Activated gamma-delta T cell (primary cell): ENCODE measurements at places on chromosomes 7 and 10.
A peak's percentile ranks its signal among the peaks of the same experiment; 100 is the strongest.

DNA sequence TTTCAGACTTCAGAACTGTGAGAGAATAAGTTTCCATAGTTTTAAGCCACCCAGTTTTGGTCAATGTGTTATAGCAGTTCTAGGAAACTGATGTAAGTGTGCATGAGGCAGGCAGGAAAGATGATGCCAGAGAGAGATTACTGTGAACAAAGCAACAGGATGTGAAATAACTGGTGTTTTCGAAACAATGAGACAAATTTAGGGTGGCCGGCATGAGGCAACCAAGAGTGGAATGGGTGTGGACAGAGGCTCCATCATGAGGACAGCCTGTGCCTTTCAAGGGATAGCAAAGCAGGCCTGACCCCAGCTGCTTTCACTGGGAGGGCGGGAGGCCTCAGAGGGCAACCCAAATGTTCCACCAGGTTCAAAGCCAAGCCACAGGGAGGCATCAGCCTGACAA is 67.3 kb upstream of the UCN3 start:
- DNase-seq = no peak

DNA sequence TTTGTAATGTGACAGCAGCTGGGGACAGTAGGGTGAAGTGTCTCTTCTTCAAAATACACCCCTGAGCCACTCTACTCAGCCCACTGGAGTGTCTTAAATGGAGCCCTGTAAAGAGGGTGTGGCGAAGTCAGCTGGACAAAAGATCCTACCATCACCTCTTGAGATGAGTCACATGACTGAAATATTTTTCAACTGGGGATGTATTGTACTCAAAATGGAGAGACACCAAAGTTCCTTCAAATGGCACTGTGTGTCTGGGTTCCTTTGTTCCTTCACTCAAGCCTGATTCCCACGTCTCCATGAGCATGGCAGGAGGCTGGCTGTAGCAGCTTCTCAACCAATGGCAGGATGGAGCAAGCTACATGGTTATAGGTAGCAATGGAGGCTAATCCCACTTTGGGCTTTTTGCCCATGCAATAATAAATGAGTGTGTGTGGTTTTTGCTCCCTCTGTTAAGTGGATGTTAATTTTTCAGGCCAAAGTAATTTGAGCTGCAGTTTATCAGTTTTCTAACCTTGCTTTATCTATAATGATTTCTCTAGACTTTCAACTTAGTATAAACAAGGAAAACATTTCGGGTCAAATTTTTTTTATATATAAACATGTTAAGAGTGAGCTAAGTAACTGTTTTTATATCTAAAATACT is 68.2 kb downstream of the CLEC2L start:
- DNase-seq = no peak

DNA sequence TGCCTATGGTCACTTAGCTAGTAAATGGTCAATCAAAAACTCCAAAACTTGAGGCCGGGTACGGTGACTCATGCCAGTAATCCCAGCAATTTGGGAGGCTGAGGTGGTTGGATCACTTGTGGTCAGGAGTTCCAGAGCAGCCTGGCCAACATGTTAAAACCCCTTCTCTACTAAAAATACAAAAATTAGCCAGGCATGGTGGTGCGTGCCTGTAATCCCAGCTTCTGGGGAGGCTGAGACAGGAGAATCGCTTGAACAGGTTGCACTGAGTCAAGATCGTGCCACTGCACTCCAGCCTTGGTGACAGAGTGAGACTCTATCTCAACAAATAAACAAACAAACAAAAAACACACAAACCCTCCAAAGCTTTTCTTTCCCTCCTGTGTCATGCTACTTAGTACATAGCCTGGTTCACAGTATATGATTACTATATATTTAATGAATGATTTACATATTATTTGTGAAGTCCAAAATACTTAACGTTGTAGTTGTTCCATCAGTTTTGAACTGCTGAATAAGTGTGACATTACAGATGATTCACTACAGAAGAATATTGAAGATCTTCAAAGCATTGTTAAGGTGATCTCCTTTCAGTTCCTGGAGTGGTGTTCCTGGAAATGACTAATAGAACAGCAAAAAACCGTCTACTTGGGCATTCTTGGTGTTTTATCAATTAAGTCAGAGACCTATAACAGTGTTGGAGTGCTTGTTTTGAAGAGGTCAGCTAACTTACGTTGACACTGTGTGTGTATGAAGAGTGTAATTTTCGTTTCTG is 72.9 kb downstream of the ADK start:
- DNase-seq = no peak

DNA sequence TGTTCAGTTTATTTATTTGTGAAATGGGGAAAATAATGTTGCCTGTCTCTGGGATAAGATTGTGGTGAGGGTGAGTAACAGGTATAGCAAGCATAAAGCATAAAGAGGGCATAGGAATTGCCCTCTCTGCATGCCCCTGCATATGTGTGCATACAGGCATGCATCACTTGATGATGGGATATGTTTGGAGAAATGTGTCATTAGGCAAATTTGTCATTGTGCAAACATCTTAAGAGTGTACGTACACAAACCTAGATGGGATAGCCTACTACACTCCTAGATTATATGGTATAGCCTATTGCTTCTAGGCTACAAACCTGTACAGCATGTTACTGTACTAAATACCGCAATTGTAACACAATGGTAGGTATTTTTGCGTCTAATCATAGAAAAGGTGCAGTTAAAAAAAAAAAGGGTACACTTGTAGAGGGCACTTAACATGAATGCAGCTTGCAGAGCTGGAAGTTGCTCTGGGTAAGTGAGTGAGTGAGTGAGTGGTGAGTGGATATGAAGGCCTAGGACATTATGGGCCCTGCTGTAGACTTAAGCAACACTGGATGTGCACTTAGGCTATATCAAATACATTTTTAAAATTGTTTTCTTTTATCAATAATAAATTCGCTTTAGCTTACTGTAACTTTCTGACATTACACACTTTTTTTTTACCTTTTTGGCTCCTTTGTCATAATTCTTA is 386.5 kb upstream of the ANKRD30A start:
- no peak for DNase-seq

- DNase-seq = no peak
Measured at GRCh38 chr10:121667948-121668313, 69.7 kb upstream of the FGFR2 start.

DNA sequence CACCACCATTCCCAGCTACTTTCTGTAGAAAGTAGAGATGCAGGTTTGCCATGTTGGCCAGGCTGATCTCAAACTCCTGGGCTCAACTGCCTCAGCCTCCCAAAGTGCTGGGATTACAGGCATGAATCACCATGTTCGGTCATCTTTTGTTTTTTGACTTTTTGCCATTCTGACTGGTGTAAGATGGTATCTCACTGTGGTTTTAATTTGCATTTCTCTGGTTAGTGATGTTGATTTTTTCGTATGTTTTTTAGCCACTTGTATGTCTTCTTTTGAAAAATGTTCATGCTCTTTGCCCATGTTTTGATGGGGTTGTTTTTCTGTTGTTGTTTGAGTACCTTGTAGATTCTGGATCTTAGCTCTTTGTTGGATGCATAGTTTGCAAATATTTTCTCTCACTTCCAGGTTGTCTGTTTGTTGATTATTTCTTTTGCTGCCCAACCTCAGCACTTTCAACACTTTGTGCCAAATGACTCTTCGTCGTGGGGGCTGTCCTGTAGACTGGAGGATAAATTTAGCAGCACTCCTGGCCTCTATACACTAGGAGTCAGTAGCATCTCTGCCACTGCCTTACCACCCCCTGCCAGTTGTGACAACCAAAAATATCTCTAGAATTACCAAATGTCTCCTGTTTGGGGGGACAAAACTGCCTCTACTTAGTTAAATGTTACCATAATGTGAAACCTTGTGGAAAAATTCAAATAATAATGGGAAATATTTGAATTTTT is 6.5 kb upstream of the CPED1 start:
- DNase-seq = no peak

GRCh38 chr7:13017333-13017857 is 330.0 kb downstream of the ARL4A start:
- DNase-seq = no peak

- no peak for DNase-seq
Measured at GRCh38 chr7:14504134-14504533, 398.4 kb downstream of the DGKB start.

DNA sequence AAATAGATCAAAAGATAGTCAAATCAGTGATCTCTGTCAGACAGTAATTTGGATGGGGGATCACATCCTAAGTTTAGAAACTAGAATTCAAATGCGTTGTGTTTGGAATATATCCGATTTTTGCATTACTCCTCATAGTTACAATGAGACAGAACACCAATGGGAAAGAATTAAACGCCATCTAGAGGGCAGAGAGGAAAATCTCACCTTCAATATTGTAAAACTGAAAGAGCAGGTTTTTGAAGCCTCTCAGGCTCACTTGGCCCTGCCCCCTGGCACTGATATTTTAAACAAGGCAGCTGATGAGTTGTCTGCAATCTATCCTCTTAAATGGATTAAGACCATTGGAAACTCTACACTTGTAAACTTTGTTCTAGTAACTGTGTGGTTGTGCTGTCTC is 17.7 kb downstream of the FRG2B start:
- no peak for DNase-seq

GRCh38 chr7:37031571-37032257 is 307.4 kb upstream of the AOAH start:
- DNase-seq = no peak

GRCh38 chr7:322111-322671 is 32.2 kb downstream of the FOXL3 start:
- peak; percentile 69 for DNase-seq

DNA sequence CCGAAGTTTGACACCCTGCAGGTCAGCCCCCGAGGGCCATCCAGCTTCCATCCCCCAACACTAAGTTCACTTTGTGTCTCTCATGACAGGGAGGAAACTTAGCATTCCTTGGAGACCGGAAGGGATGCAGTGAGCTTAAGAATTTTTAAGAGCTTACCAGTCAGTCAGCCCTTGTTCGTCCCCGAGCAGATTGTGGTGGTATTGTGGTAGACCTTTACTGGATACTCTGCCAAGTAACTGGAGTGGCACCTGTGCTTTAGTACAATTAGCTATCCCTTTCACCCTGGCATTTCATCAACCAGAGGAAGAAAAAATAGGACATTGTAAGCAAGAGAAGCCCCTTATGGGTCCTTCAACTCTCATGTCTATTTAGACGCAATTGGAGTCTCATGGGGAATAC is 74.8 kb downstream of the NSUN6 start:
- DNase-seq = no peak

- no peak for DNase-seq
Measured at GRCh38 chr10:118764195-118764594, 9.4 kb upstream of the CACUL1 start.

DNA sequence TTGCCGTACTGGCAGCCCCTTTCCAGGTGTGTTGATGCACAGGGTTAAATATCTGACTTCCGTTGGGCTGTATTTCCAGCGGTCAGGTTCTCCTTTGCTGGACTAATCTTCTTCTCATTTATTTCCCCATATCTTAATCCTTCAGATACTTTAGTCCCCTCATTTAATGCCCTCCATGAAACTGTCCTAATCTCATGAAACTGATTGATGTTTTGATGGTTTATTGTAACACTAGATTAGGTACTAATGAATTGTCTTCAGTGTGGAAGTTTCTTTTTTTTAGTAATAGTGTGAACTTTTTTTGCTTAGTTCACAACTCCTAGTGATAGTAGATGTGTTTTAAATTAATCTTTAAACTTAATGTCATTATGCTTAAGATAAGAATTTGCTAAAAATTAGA is 6.3 kb downstream of the CUL1 start:
- no peak for DNase-seq

DNA sequence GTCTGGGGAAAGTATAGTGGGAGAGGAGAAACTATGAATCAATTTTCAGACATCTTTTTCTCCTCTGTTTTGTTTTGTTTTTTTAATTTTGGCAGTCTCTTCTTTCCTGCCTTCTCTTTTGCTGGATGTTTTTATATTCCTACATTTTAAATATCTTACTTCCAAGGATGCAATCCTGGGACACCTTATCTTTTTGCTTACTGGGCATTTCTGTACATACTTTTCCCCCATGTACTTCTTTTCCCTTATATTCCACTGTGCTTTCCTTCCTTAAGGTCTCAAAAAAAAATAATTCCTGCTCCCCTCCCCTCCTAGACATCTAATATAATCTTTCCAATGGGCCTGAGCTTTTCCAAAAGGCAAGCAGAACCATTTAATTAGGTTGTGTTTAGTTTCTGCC is 701.1 kb downstream of the NRG3 start:
- DNase-seq = no peak

DNA sequence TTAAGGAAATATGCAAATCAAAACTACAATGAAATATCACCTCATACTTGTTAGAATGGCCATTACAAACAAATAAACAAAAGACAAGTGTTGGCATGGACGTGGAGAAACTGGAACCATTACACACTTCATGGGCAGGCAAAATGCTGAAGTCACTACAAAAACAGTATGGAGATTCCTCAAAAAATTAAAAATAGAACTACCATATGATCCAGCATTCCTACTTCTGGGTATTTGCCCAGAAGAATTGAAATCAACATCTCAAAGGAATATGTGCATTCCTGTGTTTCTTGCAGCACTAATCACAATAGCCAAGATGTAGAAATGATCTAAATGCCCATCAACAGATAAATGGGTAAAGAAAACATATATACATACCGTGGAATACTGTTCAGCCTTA is 83.6 kb downstream of the NRCAM start:
- no peak for DNase-seq

DNA sequence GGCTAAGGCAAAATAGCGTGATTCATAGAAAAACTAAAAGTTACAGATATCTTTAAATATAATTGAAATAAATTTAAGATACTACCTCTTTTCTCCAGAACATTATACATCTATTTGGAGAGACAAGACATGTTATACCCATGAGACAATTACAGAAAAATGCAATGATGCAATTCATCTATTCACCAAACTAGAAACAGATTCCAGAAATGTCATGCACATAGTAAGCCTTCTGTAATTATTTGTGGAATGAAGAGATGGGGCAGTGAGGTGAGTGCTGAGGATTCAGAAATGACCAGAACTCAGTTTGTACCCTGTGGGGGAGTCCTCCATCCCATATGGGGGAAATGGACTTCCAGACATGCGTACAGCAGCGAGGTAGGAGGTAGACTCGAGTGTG is 99.4 kb downstream of the MKX start:
- DNase-seq = no peak

DNA sequence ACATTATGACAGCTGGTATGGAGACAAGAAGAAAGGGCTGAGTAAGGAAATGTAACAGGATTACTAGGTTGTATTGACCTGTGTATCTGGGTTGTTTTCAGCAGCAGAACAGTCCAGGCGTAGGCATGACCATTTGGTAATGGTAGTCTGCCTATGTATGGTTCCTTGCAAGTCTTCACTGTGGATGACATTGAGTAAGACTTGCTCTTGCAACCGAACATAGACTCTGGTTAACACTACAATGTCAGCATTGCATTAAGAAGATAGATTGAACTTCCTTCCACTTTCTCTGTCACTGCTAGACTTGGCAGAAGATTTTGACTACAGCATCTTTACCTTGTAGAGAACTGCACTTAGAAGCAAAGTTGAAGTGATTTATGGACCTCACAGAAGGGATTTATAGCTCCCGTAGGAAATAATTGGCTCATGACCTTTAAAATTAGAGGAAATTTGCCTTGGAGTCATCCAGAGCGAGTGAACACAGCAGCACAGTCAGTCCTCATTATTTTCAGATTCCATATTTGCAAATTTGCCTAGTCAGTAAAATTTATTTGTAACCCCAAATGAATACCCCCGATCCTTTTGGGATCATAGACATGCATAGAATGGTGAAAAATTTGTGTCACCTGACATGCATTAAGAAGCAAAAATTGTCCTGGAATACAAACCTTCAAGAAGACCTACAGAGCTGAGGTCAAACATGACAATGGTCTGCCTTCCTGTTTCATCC is 79.6 kb upstream of the STRIP2 start:
- no peak for DNase-seq

GRCh38 chr10:99560277-99561126 is 27.8 kb downstream of the NKX2-3 start:
- DNase-seq = no peak
